Foreskin keratinocyte (primary cell): ENCODE measurements at places on chromosomes 12 and 14. TPM values are rescaled to one million over a fixed set of nuclear protein-coding genes. Genes with fewer than 3 reads are reported as not detected.
A peak's percentile ranks its signal among the peaks of the same experiment; 100 is the strongest.

DNA sequence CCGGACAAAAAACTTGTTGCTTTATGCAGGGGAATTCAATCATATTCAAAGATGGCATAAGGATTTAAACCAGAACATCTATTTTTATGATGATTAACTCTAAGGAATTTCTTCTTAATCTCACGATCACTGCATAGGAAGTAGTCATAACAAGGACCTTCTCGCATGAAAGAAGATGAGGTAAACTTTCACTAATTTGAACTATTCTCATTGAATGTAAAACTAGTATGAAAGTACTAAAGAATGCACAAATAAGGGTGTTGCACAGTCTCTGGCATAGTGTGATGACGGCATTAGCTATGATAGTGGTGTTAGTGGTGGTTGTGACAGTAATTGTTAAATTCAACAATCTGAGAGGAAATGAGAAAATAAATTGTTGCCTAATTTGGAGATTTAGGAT is 280.0 kb downstream of the SLC6A15 start:
- no peak for DNase-seq

GRCh38 chr12:31324845-31325523 is 966 bp downstream of the SINHCAF start:
- DNase-seq, result peak; percentile 24

DNA sequence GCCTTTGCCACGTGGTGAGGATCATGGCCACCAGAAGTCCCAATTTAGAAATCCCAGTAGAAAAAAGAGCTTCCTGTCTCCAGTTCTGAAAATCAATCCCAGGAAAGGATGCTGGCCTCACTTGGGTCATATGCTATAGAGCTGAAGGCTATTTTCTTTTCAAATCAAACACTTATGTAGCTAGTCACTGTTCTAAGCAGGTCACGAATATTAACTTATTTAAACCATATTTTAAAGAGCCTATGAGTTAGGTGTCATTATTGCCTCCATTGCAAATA is 97.5 kb downstream of the VCPKMT start:
- no peak for DNase-seq

The PMCH gene
- not detected in 2 replicates for total RNA-seq

DNA sequence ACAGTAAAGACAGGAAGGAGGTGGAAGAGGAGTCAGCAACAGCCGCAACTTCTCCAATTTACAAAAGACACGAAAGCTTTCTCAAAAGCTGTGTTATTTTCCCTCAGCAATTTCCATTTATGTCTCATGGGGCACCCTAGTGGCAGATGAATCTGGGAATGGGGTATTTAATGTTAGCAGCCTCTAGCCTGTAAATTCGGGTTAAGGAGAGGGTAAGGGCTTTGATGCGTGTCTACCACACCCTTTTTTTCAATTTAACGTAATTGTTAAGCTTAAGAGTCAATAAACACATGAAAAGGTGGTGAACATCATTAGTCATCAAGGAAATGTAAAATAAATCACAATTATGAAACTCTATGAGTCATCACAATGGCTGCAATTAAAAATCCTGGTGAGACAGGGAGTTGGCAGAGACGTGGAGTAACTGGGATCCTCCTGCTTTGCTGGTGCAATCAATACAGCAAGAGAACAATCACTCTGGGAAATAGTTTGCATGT is 986.4 kb downstream of the AACS start:
- DNase-seq, result peak; percentile 97

DNA sequence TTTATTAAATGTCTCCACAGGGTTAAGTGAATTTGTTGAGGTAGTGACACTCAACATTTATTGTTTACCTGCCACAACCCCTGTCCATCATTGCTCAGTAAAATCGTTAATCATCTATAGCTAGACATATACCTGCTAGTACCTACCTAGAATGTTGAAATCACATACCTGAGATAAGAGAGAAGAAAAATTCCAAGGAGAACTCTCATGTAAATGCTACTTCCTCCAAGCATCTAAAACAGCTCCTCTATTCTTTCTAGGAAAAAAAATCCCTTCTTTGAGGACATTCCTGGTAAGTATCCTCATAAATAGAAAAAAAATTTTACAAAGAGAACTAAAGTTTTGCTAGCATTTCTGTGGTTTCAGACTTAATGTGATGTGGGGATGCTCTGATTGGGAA is 325.1 kb downstream of the DAD1 start:
- DNase-seq, result no peak

- DNase-seq, result no peak
Observed at GRCh38 chr12:6352193-6353173, 10.6 kb upstream of the TNFRSF1A start.

The NTF3 gene
- total RNA-seq, result not detected in 2 replicates

The NPC2 gene
- 335 and 340 TPM in 2 replicates for total RNA-seq

GRCh38 chr12:48977290-48978281 is 536 bp upstream of the WNT1 start:
- no peak for DNase-seq

The KRT71 gene
- total RNA-seq, result not detected in 2 replicates

GRCh38 chr12:132007041-132007440 is 57.3 kb downstream of the EP400 start:
- no peak for DNase-seq

The BORCS5 gene
- total RNA-seq, result 5.5 and 6.6 TPM in 2 replicates

- no peak for DNase-seq
Observed at GRCh38 chr12:125402874-125403789, 337.9 kb downstream of the AACS start.

The MVK gene
- total RNA-seq, result 52.2 and 55.9 TPM in 2 replicates

The GZMH gene
- not detected in 2 replicates for total RNA-seq

GRCh38 chr12:53486736-53487487 is 12.3 kb downstream of the MAP3K12 start:
- no peak for DNase-seq

- no peak for DNase-seq
Observed at GRCh38 chr14:79475887-79476532, 735.3 kb downstream of the DIO2 start.

The TMEM117 gene
- 5.9 and 6.9 TPM in 2 replicates for total RNA-seq
